Testis (tissue), 5 donors: ENCODE measurements at places on chromosomes 3 and 15.
A peak's percentile ranks its signal among the peaks of the same experiment; 100 is the strongest.

GRCh38 chr3:184323696-184324095 lies 9.3 kb downstream of the EIF4G1 start:
- H3K27ac ChIP-seq: peak overlapping the region; percentile 2
- DNase-seq: peak; percentile 49
- H3K27me3 ChIP-seq: no peaks in the 10 kb centered on the region
- H3K4me1 ChIP-seq: peaks cover 36% of the 10 kb centered on the region
- peaks cover 4% of the 10 kb centered on the region for H3K36me3 ChIP-seq

DNA sequence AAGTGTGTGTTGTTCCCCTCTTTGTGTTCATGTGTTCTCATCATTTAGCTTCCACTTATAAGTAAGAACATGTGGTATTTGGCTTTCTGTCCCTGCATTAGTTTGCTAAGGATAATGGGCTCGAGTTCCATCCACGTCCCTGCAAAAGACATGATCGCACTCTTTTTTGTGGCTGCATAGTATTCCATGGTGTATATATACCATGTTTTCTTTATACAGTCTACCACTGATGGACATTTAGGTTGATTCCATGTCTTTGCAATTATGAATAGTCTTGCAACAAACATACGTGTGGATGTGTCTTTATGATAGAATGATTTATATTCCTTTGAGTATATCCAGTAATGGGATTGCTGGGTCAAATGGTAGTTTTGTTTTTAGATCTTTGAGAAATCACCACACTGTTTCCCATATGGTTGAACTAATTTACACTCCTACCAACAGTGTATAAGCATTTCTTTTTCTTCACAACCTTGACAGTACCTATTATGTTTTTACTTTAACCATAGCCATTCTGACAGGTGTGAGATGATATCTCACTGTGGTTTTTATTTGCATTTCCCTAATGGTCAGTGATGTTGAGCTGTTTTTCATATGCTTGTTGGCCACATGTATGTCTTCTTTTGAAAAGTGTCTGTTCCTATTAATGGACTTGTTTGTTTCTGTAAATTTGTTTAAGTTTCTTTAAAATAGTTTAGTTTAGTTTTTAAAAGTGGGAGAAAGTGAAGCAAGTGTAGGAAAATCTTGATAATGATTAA lies 21.9 kb upstream of the SLC30A4 start:
- H3K4me3 ChIP-seq: no peak overlapping the region
- no peak overlapping the region for H3K27ac ChIP-seq
- H3K36me3 ChIP-seq: no peaks in the 10 kb centered on the region
- no peaks in the 10 kb centered on the region for H3K4me1 ChIP-seq

DNA sequence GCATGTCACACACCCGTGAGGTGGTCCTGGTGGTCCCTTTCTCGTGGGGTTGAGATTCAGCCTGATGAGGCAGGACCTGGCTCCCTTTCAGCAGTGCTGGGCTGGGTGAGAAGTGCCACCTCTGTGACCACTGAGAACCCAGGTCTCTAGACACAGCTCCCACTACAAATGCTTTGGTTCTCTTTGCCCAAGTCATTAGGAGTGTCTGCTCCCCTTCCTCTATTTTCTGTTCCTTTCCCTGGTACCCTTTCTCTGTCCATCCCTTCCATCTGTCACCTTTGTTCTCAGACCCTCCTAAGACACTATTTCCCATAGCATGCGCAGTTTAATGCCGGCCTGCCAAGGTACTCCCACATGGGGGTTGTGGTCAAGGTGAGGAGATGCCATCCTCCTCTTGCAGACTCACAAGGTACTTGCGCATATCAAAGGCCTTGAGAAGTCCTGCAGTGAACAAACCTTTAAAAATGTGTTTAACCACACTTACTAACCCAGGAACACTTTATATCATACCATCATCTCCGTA lies 297.7 kb downstream of the LRTM1 start:
- no peaks in the 10 kb centered on the region for H3K36me3 ChIP-seq
- no peak for DNase-seq
- H3K27me3 ChIP-seq: no peaks in the 10 kb centered on the region
- H3K27ac ChIP-seq: no peak overlapping the region
- H3K4me3 ChIP-seq: no peak overlapping the region

GRCh38 chr15:99095626-99096025 lies 9.3 kb upstream of the SYNM start:
- no peak for DNase-seq
- no peaks in the 10 kb centered on the region for H3K36me3 ChIP-seq
- H3K4me1 ChIP-seq: peaks cover 5% of the 10 kb centered on the region
- H3K27me3 ChIP-seq: no peaks in the 10 kb centered on the region
- H3K4me3 ChIP-seq: no peak overlapping the region

GRCh38 chr3:107990926-107991325 lies 99.9 kb downstream of the CD47 start:
- H3K27ac ChIP-seq: no peak overlapping the region
- DNase-seq: no peak
- peaks cover 20% of the 10 kb centered on the region for H3K4me1 ChIP-seq
- H3K36me3 ChIP-seq: no peaks in the 10 kb centered on the region
- no peaks in the 10 kb centered on the region for H3K27me3 ChIP-seq
